ENCODE measurements at places on chromosomes 1 and 21. TPM values are rescaled to one million over a fixed set of nuclear protein-coding genes. Genes with fewer than 3 reads are reported as not detected.

DNA sequence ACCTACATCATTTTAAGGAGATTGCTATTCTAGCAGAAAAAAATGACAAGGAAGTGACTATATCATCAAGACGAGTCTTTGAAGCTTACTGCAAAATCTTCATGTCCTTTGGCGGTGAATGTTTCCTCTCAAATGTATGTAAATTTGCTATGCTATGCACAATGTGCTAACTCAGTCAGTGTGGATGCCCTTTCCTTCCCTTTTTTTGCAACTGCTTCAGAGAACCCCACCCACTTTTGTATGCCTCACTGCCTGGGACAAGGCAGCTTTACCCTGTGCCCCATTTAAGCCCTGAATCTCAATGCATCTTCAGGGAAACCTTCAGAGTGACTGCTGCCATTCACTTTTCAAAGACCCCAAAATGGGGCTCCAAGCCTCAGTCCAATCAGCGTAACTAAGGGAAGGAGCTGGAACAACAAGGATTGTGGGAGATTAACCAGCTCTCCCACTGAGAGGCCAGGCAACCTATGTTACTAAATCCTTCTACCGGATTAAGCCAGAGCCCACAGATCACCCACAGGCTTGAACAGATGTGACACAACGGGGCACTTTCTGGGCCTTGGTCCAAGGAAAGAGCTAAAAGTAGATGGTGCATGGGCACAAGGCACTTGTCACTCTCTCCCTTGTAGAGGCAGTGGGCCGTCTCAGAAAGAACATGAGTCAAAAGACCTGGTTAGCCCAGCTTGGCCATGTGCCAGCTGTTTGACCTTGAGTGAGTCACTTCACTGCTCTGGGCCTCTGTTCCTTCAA lies 154.4 kb downstream of the PLPP3 start:
- DNase-seq = peak; percentile 90
- H3K27me3 ChIP-seq = no peaks in the 10 kb centered on the region
- H3K4me3 ChIP-seq = no peak overlapping the region

Gene FCMR
- 5.0 TPM for total RNA-seq

Gene CDCA8
- 0.48 TPM for total RNA-seq

- DNase-seq = no peak
- peaks cover 13% of the 10 kb centered on the region for H3K4me1 ChIP-seq
- no peak overlapping the region for H3K27ac ChIP-seq
- H3K36me3 ChIP-seq = peaks cover 14% of the 10 kb centered on the region
Observed at GRCh38 chr21:44793592-44794374, 7.8 kb downstream of the UBE2G2 start.

DNA sequence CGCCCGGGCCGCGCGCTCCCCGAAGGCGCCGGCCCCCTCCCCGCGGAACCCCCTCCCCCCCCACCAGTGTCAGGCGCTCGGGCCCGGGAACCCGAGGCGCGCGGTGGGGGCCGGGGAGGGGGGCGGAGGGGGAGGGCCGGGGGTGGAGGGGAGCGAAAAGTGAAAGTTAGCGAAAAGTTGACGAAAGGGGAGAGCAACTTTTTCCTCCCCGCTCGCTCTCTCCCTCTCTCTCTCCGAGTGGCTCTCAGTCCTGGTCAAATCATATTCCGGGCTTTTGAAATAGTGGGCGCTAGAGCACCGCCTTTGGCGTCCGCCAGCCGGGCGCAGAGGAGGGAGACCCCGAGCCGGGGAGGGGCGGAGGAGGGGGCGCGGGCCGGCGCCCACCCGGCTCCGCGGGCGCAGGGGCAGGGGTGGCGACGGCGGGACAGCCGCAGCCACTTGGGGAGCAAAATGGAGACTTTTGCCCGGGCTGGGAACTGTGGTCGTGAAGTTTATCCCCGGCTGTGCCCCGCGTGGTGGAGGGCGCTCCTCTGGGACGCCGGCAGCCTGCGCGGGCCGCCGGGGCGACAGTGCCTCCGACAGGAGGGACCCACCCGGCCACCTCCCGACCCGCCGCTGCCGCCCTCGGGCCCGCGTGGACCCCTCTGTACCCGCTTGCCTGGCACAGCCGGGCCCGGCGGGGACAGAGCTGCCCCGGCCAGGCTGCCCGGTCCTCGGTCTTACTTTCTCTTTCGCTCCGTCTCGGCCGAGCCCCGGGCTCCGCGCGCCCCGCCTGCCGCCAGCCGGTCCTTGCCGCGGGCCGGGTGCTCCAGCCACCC lies 697 bp downstream of the PRDM16 start:
- H3K36me3 ChIP-seq = no peaks in the 10 kb centered on the region
- peak overlapping the region; percentile 46 for H3K27ac ChIP-seq
- peaks cover 15% of the 10 kb centered on the region for H3K27me3 ChIP-seq

Data from right atrium auricular region (tissue), 2 donors.